ENCODE measurements at places on chromosomes 5 and 9.

DNA sequence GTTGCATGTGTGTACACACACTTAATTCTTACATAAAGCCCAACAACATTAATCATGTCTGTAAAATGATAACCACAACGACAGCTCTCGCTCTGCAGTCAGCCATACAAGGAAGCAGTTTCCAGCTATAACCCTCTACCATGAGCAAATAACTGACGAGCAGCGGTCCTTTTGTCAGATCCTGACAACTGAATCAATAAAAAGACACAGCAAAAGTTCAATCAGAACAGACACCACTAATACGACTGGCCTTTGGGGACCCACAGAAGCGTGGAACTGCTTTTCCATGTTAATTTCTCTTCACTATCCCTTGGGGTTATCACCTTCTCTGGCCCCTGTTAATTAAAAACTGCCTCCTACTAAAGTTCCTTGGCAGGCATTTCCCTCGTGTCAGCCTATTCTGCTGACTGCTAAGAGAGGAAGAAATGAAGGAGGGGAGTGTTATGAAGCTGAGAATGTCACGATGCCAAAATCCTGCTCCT lies 722.8 kb upstream of the GRAMD2B start:
- no peak for DNase-seq

- DNase-seq, result no peak
Observed at GRCh38 chr9:113495526-113495925, 32.0 kb downstream of the RGS3 start.

GRCh38 chr9:74458832-74459231 lies 38.3 kb upstream of the RORB start:
- no peak for DNase-seq

GRCh38 chr9:129865668-129866320 lies 30.5 kb downstream of the USP20 start:
- no peak for DNase-seq

DNA sequence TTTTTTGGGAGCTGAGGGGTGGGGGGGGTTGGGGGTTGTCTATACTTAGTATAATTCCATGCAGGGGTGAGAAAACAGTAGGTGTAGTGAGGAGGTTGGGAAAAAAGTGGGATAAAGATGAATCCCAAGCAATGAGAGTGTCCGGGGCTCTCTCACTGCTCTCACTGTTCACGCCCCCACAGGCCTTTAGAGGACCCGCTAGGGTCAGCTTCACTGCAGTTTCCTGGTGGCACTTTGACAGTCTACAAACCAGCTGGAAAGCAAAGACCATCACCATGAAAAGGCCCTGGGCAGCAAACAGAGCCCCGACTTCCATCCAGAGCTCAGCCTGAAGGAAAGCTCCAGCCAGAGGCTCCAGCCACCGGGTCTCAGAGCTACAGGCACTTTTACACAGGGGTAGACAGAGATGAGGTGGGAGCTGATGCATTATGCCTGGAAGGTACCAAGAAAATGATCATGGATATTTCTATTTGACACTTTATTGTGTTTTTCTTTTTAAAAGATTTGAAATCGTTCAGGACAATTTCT lies 355.1 kb downstream of the ADAMTS6 start:
- no peak for DNase-seq

DNA sequence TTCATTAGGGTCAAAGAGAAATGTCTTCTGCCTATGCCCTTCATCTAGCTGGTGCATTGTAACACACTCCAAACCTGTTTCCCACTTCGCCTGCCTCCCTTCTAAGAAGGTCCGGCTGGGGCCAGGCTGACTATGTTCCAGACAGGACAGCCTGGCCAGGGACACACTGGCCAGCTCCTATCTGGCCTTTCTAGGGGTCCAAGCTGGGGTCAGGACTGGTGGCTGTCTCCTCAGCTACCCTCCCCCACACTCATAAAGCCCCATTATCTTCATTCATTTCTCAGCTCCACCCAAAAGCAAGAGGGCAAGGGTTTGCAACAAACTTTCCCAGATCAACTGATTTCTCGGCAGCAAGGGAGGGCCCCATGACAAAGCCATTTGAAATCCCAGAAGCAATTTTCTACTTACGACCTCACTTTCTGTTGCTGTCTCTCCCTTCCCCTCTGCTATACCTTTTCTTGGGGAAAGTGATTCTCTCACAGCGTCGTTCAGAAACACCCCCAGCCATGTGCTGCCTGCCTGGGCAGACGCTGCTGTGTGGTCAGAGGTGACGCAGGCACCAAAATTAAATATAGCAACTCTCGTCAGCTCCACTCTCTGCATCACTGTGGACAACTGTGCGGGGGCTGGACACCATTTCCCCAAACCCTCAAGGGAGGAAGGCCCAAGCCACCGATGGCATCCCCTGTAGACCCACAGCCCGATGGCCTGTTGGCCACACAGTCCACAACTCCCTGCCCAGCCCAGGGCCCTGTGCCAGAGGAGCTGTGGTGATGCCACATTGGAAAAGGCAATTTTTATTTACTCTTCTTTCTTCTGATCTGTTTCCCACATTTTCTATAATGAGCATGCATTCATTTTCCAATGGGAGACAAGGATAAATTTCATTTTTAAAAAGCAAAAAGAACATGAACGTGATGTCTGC lies 6.1 kb downstream of the IL13 start:
- DNase-seq, result no peak

GRCh38 chr5:124841829-124842712 lies 95.6 kb upstream of the ZNF608 start:
- no peak for DNase-seq

GRCh38 chr5:121628783-121629182 lies 222.9 kb upstream of the FTMT start:
- no peak for DNase-seq

- DNase-seq, result no peak
Observed at GRCh38 chr9:71962328-71962727, 50.9 kb downstream of the C9orf85 start.

- no peak for DNase-seq
Observed at GRCh38 chr9:14779566-14780022, 57.1 kb upstream of the CER1 start.

- no peak for DNase-seq
Observed at GRCh38 chr5:158456756-158457155, 597.8 kb upstream of the CLINT1 start.

DNA sequence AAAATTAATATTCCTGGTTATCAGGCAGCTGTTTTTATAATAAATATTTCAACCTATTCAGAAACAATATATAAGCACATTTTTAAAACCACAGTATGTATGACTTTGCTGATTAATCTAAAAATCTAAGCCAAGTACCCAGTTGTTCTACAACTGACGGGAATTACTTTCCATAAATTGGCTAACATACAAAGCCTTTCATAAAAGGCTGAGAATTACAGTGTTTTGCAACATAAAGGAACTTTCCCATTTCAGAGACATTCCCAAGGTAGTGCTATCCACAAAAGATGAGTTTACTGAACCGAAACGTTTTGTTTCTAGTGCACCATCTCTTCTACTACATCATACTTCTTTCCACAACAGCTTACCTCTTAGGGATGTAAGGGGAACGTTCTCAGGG lies 7.2 kb downstream of the RNF145 start:
- no peak for DNase-seq

DNA sequence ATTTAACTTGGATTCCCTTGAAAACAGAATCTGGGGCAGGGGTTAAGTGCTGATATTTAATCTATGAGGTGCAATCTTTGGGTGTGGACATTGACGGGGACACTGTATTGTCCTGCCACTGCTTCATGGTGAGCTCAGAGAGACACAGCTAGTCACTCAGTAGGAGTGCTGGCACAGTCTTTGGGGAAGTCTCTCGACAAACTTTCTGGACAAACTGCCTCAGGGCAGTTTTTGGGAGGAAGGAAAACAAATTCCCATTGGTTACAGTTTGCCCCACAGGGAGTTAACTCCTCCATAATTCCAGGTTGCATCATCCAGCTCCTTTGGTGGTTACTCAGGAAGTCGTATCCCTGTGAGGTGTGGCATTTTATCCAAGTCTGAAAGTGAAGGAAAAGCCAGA lies 17.9 kb downstream of the HNRNPK start:
- DNase-seq, result no peak
